ENCODE measurements at places on chromosomes 4 and X.

DNA sequence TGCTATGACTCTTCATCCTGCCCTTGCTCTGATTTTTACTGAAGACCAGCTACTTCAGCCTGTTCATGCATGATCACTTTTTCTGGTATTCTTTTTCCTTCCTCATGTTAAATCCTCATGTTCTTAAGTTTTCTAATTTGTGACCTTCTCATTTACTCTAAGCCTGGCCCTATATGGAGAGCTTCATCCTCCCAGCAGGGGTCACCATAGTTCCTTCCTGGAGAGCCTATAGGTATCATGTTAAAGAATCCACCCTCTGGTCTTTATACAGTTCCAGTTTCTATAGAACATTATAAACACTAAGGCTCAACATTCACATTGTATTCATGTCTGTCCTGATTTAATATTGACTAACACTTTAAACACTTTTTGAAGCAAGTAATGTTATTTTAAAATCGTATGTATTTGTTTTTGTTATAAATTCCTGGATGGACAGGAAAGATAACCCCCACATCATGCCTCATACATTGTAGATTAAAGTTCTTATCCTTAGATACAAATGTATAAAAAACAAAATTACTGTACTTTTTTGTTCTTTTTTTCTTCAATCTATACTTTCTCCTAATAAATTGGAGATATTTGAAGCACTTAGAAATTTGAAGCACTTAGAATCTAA is 53.8 kb upstream of the OTUD4 start:
- peak; percentile 74 for DNase-seq

DNA sequence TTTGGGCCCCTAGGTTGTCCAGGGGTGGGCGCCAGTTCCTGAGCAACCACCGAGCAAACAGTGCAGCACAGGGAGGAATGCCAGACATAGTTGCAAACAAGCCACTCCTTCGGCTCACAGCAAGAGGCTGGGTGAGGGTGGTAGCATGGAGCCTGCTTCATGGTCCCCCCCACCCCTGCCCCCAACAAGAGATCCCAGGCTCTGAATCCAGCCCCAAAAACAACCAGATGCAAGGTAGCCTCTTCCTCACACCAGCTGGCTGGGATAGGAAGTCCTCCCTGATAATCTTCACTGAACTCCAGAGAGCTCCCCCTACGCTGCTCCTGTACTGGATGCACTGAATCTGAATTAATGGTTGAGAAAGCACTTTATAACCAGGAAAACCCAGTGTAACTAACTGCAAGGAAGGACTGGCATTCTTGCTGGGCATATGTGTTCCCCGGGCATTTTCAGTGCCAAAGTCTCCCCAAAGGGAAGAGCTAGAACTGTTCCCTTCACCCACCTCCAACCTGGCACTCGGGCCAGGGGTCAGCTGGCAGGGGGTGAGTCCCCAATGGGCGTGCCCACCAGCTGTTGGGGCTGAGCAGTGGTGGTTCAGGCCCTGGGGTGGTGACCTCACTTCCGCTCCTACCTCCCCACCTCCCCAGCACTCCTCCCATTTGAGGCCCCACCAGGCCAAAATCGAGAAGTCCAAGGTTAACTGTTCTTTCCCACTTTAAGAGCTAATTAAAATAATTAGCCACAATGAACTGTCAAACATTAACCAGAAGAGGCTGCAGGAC is 1.5 kb downstream of the ELF4 start:
- DNase-seq = peak; percentile 34

DNA sequence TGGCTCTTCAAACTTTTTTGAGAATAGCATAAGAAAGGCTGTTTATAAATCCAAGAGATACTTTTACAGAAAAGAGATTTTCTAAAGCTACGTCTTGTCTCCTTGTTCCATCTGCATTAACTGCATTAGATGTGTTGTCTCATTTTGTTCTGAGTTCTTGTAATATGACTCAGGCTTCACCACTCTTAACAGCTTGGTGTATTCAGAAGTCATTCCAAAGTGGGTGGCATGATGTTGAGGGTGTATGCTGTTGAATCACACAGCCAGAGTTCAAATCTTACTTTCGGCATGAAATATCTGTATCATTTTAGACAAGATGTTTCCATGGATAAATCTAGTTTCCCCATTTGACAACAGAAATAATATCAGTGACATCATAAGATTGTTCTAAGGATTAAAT is 30.1 kb downstream of the SYTL5 start:
- DNase-seq = no peak

GRCh38 chr4:85107553-85107952 is 141.1 kb upstream of the WDFY3 start:
- no peak for DNase-seq

- DNase-seq = no peak
Measured at GRCh38 chr4:56840559-56840958, 19.1 kb upstream of the SPINK2 start.

GRCh38 chr4:68359508-68359907 is 9.6 kb upstream of the YTHDC1 start:
- DNase-seq = no peak

- DNase-seq = no peak
Measured at GRCh38 chr4:159298502-159298901, 195.6 kb downstream of the RAPGEF2 start.
